CD8-positive, alpha-beta T cell (primary cell): ENCODE measurements at places on chromosomes 4 and X.

DNA sequence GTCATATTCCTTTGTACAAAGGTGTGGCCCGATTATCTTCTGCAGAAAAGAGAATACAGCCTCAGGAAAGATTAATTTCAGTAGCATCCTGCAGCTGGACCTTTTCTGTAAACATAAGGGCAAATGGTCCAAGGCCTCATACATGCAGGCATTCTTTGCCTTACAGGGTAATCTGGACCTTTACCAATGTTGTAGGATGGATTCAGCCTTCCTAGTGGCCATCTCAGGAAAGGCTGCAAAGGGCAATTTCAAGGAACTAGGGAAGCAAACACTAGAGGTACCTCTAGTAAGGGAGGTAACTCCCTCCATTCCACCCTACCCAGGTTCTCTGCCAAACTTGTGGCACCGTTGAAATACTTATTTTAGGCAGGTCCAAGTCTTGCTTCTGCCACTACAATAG lies 43.0 kb downstream of the UGT2B28 start:
- DNase-seq, result no peak

GRCh38 chr4:176664964-176665363 lies 127.8 kb downstream of the VEGFC start:
- no peak for DNase-seq

- DNase-seq, result no peak
Measured at GRCh38 chr4:125420526-125420925, 105.8 kb downstream of the FAT4 start.

DNA sequence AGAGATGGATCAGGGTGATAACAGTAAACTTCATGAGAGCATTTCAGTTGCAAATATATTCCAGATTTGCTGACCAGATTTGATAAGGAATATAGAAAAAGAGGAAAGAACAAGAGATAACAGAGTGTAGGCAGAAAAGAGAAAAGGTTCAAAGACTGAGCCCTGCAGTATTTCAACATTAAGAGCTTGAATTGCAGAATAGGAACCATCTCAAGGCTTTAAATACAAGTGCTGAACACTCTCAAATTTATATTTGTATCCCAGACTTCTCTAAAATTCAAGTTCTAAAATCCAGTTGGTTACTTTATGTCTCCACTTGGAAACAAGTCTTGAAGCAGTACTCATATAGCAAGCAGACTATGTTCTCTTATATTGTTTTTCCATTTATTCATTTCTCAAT lies 9.7 kb upstream of the MYOZ2 start:
- no peak for DNase-seq

- DNase-seq, result no peak
Measured at GRCh38 chr4:183130328-183131155, 31.5 kb downstream of the WWC2 start.

- no peak for DNase-seq
Measured at GRCh38 chr4:173171987-173172386, 3.4 kb downstream of the GALNT7 start.

- DNase-seq, result no peak
Measured at GRCh38 chr4:107854356-107855022, 29.8 kb downstream of the SGMS2 start.

DNA sequence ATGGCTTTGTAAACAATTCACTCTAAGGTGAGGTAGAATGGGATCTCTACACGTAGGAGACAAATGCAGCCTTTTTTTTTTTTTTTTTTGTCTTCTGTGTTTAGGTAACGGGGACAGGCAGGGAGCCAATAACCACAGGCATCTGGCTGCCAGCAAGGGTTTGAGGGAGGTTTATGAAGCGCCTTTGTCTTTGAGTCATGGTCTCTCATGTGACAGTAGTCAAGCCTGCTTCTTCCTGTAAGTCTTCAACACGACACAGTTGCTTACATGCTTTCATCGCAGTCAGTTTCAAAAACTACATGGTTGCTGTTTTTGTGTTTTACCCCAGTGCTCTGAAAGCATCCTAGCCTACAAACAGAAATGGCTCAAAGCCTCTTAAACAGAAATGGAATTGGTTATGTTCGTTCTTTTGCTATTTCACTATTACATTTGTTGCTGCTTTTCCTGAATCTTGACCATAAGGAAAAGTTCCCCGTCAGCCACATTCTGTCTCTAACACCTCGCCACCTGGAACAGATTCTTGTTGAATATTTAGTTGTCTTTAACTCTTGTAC lies 127.8 kb upstream of the METTL14 start:
- no peak for DNase-seq

GRCh38 chrX:1516596-1517104 lies 20.3 kb downstream of the P2RY8 start:
- DNase-seq, result no peak

GRCh38 chrX:18961686-18962085 lies 22.2 kb downstream of the PHKA2 start:
- DNase-seq, result no peak

DNA sequence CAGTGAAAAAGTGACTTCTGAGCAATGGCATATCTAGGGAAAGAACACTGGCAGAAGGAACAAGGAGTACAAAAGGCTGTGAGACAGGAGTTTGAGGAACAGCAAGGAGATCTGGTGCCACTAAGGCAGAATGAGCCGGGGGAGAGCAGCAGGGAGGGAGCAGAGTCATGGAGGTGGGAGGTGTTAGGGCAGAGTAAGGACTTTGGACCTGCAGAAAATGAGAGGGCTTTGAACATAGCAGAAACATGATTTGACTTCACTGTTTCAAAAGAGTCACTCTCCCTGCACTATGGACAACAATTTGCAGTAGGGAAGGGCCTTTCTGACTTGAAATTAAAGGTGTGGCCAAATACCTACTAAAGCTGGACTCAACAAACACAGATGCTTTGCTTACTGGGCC lies 356.2 kb downstream of the ADGRL3 start:
- DNase-seq, result no peak

GRCh38 chrX:100931218-100931924 lies 2.7 kb upstream of the XKRX start:
- no peak for DNase-seq

GRCh38 chrX:136495043-136495442 lies 2.3 kb upstream of the HTATSF1 start:
- peak; percentile 2 for DNase-seq

DNA sequence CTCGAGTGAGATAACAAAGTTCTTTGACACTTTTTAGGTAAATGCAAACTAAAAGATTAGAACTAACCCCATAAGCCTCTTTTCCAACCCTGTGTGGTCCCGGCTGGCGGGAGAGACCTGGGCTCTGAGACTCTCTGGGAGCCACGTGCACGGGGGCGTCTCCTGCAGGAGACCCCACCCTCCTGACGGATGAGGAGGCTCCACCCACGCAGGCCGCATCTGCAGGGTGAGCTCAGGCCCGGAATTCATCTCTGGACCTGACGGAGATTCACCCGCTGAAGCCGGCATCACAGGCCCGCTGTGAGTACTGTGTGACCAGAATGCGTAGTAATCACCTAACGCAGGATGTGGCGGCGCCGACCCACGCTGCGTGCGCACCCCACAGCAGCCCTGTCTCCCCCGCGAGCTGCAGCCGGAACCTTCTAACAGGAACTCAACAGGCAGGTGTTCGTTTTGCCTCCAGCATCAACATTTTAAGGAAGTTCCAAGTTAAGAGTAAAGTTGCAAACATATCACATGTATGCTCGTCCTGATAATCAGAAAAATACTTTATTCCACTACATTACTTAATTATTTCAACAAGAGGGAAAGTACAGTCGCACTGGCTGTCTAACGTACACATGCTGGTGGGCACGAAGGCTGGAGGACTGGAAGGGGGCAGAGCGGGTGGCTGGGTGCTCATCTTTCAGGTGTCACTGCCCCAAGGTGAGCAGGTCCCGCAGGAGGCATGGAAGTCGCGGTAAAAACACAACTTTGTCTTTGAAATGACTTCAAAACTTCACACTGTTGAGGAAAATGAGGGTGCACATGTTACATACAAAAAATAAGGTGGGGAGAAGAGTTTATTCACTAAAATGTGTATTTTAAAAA lies 44.5 kb downstream of the FGFRL1 start:
- DNase-seq, result peak; percentile 95

GRCh38 chr4:32689518-32689917 lies 1969.3 kb downstream of the PCDH7 start:
- DNase-seq, result no peak

DNA sequence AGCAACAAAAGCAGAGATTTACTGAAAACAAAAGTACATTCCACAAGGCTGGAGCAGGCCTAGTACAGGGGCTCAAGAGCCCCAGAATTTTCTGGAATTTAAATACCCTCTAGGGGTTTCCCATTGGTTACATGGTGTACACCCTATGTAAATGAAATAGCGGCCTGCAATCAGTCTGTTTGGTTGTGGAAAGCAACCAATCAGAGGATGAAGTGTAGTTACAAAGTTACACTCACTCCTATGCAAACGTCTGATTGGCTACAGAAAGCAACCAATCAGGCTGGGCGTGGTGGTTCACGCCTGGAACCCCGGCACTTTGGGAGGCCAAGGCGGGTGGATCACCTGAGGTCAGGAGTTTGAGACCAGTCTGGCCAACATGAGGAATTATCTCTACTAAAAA lies 13.8 kb upstream of the TXLNG start:
- no peak for DNase-seq

GRCh38 chrX:116499780-116500179 lies 37.0 kb upstream of the CT83 start:
- DNase-seq, result no peak

GRCh38 chr4:60611762-60612496 lies 588.2 kb upstream of the ADGRL3 start:
- DNase-seq, result no peak

DNA sequence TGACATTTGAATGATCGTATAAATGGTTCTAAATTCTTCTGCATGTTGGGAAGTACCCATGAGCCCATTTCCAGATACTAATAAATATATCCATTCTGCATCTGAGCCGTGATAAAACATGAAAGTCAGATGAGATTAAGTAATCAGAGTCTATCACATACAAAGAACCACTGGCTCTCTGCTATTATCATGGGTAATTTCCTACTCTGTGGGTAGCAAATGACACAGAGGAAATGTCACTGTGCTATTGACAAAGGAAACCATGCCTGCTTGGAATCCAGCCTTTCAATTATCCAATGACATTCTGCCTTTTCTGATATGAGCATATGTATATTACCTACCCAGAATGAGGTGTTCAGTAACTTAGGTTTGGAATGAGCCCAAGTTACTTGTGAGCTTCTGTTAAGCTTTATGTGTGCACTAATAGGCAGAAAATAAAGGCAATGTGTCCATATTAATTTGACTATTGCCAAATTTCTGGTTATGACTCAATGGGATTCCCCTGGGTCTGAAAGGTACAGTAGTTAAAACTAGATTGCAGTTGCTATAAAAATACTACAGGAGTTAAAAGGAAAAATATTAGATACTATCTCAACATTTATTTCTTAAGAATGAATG lies 238.7 kb upstream of the KCNIP4 start:
- DNase-seq, result no peak

DNA sequence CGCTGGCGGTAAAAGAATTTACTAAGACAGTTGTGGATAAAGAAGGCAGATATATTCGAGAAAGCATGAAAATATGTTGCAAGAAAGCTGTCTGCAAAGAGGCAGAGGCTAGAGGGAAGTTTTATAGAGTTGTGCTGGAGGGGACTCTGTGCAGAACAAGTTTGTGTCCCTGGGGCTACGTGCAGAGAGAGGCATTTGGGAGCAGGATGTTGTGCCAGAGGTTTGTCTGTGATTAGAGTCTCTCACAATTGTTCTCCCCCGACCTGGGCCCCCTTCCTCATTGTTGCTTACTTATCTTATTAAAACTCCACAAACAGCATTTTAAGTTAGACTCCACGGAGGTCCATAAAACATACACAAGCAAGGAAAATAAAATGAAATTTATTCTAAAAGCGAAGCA lies 831.3 kb downstream of the NLGN4X start:
- DNase-seq, result no peak

DNA sequence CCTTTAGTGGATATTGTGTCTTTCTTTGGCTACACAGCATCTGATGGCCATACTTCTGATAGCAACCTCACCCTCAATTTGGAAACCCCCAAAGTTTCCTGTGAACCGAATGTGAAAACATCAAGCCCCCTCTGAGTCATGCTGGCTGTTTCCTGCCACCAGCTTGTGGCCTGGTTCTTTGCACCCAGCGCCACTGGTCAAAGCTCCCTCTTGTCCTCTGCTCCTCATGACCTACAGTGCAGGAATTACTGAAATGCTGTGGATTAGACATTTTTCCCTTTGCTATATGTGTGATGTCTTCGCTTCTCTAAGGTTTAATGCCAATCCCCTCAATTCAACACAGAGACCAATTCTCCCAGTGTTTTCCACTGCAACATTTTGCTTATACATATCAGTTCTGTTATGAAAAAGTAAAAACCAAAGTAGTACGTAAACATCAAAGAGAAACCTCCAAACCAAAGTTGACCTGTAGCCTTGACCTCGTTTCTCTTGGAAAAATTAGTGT lies 224.0 kb upstream of the TENM3 start:
- peak; percentile 7 for DNase-seq

DNA sequence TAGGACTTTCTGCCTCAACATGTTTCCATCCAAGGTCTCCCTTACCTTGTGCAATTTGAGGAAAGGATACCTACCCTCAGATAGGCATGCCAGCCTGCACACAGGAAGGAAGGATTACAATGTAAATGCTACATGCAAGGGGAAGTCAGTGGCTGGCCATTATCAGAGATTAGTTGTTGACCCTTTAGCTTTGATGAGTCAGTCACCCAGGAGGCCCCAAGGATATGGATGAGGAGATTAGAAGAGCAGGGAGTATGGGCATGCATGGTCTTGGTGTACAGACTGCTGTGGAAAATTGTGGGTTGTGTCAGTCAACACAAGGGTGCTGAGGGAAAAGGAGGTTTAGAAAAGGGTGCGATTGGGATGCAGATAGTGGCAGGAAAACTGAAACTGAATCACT lies 92.0 kb downstream of the GUCY2F start:
- no peak for DNase-seq

- no peak for DNase-seq
Measured at GRCh38 chr4:101419336-101420135, 72.2 kb upstream of the PPP3CA start.

- DNase-seq, result no peak
Measured at GRCh38 chr4:109155682-109156283, 146.7 kb downstream of the COL25A1 start.

GRCh38 chrX:39067866-39068265 lies 266.6 kb downstream of the MID1IP1 start:
- no peak for DNase-seq

- no peak for DNase-seq
Measured at GRCh38 chrX:152520653-152521052, 69.5 kb upstream of the GABRA3 start.

GRCh38 chrX:136016881-136017280 lies 31.6 kb downstream of the SLC9A6 start:
- DNase-seq, result no peak
